Gastroesophageal sphincter (tissue), 4 donors: ENCODE measurements at places on chromosomes 5 and 9. TPM values are rescaled to one million over a fixed set of nuclear protein-coding genes. Genes with fewer than 3 reads are reported as not detected.

DNA sequence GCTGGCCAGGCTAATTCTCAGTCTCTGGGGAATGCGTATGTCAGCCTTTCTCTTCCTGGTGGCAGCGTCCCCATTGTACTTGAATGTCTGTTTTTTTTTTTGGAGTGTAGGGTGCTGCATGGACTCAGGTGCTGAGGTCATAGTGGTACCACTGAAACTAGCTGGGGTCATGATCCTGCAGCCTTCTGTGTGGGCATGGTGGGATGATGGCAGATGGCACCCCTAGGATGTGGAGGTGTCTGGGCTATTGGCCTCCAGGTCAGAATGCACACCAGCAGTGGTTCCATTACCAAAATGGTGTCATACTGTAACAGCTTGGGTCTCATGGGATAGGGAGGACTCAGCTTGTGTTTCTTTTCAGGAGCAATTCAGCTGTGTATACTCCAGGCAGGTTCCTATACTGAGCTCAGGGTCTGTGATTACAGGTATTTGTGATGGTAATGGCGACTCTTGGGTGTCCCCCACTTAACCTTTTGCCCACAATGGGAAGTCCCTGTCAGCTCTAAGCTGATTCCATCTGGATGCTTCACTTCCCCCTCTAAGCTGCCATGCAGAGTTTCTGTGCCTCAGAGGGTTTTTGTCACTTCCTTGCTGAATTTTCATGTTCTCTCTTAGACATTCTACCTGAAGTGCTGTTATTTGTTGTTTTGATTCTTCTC is 17.9 kb downstream of the HSD17B4 start:
- H3K4me1 ChIP-seq: no peaks in the 10 kb centered on the region
- H3K27me3 ChIP-seq: no peaks in the 10 kb centered on the region
- ATAC-seq: no peak
- H3K27ac ChIP-seq: no peak overlapping the region
- no peak overlapping the region for H3K4me3 ChIP-seq

DNA sequence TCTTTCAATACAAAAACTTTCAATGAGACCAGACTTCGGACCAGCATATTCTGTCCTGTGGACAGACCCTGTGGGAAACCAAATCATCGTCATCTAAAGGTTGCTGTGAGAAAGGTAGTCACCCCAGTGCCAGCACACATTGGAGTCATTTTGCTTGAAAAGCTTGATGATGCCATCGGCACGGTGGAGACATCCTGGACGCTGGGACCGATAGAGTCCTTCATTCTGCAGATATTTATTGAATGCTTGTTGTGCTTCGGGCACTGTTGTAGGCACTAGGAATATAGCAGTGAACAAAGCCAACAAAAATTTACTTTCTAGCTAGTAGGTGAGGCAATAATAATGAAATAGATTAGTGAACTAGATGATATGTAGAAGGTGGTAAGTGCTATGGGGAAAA is 34.9 kb downstream of the SNX18 start:
- H3K36me3 ChIP-seq: peaks cover 12% of the 10 kb centered on the region
- no peak overlapping the region for H3K4me3 ChIP-seq
- H3K27ac ChIP-seq: no peak overlapping the region
- H3K27me3 ChIP-seq: no peaks in the 10 kb centered on the region
- H3K4me1 ChIP-seq: peaks cover 10% of the 10 kb centered on the region

The RANBP17 gene
- total RNA-seq: 7.7 TPM

The CCL27 gene
- total RNA-seq: not detected
